ENCODE measurements at places on chromosomes 7 and 10.
A peak's percentile ranks its signal among the peaks of the same experiment; 100 is the strongest.

- no peak for DNase-seq
These were observed 51.3 kb upstream of the WDR11 start for GRCh38 chr10:120799849-120800248.

- DNase-seq, result no peak
These were observed 194.8 kb downstream of the CFTR start for GRCh38 chr7:117674617-117675016.

GRCh38 chr7:28102797-28103196, 77.8 kb downstream of the JAZF1 start:
- DNase-seq, result peak; percentile 32

- DNase-seq, result no peak
These were observed 22.0 kb downstream of the CRPPA start for GRCh38 chr7:16399265-16399831.

DNA sequence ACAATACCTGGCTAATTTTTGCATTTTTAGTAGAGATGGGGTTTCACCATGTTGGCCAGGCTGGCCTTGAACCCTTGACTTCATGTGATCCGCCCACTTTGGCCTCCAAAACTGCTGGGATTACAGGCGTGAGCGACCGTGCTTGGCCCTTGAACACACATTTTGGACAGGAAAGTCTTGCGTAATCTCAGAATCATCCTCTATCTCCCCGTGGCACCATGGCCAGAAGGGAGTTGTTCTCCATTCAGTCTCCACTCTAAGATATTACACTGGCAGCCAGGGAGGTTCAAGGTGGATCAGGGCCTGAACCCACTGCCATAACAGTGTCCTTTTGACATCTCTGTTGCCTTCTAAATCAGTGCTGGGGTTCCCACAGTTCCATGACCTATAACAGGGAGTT, 29.2 kb upstream of the GALNTL5 start:
- no peak for DNase-seq

- no peak for DNase-seq
These were observed 19.0 kb downstream of the NUDCD3 start for GRCh38 chr7:44471436-44471835.

GRCh38 chr7:157581740-157582139, 244.9 kb downstream of the DNAJB6 start:
- DNase-seq, result no peak

GRCh38 chr10:27618906-27619305, 114.8 kb downstream of the RAB18 start:
- no peak for DNase-seq

Data from adipocyte (in vitro differentiated cells).